ENCODE measurements at places on chromosomes 11 and 22.

- DNase-seq = no peak
Measured at GRCh38 chr11:15835788-15836411, 520.4 kb downstream of the SOX6 start.

- no peak for DNase-seq
Measured at GRCh38 chr11:117299351-117300282, 8.5 kb downstream of the BACE1-AS start.

- no peak for DNase-seq
Measured at GRCh38 chr11:82906236-82906635, 4.7 kb downstream of the DDIAS start.

GRCh38 chr11:2207212-2207611 is 35.6 kb upstream of the TH start:
- peak; percentile 9 for DNase-seq

GRCh38 chr11:72411623-72412419 is 22.5 kb downstream of the CLPB start:
- no peak for DNase-seq

DNA sequence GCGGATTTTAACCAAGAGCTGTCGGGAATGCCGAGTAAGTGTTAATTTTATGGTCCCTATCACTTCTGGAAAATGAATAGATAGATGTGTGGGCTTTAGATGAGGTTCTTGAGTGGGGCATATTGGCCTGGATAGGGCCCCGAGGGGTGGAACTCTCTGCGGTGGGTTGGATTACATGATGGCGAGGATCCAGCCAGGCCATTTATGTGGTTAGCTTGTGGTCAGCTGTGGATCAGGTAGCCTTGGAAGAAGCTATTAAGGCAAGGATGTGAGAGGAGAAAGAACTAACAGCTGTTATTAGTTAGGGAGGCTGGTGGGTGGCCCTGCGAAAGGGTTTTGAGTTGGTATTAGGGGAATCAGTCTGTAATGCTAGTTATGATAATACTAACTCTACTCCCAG is 268.4 kb downstream of the NELL1 start:
- no peak for DNase-seq

GRCh38 chr11:61403658-61404057 is 11.3 kb downstream of the TMEM216 start:
- no peak for DNase-seq

DNA sequence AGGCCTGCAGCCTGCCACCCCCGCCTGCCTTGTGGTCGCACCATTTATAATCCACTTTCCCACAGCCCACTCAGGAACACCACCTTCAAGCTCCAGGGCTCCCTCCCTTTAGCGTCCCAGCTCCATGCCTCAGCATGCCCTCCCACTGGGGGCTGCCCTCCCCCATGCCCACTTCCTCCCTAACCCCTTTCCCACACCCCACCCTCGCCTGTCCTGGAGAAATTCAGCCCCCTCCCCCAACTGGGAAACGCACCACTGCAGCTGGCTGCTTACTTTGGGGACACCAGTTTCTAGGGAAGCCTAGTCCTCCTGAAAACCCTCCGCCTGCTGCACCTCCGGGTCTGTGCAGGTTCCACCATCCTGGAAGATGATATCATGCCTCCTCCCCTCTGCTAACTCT is 3.4 kb upstream of the YPEL1 start:
- DNase-seq = no peak

DNA sequence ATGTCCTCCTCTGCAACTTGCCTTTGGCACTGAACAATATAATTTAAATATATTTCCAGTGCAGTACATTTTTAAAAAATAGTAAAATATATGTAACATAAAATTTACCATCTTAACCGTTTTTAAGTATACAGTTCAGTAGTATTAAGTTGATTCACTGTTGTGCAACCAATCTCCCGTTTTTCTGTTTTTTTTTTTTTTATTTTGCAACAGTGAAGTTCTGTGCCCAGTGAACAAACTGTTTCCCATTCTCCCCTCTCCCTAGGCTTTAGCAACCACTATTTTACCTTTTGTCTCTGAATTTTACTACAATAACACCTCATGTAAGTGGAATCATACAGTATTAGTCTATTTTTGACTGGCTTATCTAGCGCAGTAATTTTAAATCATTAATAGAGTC is 13.8 kb downstream of the PRRG4 start:
- no peak for DNase-seq

- no peak for DNase-seq
Measured at GRCh38 chr11:61610905-61611304, 30.0 kb upstream of the SYT7 start.

DNA sequence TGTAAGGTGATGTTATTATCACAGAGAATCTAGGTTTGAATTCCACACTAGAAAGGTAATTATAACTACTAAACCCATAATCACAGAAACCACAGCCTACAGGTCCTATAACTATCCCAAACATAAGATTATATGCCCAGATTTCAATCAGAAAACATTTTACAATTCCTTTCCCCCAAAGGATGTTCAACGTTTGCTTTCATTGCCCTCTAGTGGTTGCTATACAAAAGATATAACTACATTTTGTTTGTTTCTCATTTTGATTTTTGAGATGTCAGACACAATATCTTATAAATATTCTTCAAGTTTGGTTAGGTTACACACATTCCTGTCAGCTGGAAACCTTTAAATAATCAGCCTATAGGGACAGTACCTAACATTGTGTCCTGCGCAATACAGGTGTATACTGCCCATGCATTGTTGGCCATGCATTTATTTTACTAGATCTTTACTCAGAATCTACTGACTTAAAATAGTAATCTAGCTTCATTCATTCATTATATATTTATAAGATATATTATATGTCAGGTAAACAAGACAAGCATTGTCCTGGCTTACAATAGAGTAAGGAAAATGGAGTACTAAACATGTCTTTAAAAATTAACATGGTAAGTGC is 530.5 kb upstream of the CCDC90B start:
- no peak for DNase-seq

- no peak for DNase-seq
Measured at GRCh38 chr11:75946531-75947530, 131.8 kb downstream of the UVRAG start.

DNA sequence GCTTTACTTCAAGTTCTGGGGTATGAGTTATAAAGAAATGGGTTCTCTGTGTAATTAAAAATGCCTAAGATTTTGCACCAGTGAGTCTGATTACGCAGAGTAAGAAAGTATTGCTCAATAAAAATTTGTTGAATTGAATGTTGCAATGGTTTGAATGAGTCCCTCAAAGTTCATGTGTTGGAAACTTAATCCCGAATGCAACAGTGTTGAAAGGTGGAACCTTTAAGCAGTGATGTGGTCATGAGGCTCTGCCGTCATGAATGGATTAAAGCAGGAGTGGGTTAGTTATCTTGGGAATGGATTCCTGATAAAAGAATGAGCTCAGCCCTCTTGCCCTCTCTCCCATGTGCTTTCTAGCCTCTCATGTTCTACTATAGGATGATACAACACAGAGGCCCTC is 52.6 kb upstream of the SESN3 start:
- no peak for DNase-seq

DNA sequence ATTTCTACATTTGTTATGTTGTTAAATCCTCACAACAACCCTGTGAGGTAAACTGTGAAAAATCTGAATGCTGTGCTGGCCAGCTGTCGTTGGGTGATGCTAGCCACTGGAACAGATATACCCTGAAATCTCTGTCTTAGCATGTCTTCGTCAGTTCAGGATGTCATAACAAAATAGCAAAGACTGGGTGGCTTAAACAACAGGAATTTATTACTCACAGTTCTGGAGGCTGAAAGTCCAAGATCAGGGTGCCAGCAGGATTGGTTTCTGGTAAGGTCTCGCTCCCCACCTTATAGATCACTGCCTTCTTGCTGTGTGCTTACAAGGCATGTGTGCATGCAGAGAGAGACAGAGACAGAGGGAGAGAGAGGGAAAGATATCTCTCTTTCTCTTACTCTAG is 211.7 kb downstream of the C11orf91 start:
- DNase-seq = no peak

DNA sequence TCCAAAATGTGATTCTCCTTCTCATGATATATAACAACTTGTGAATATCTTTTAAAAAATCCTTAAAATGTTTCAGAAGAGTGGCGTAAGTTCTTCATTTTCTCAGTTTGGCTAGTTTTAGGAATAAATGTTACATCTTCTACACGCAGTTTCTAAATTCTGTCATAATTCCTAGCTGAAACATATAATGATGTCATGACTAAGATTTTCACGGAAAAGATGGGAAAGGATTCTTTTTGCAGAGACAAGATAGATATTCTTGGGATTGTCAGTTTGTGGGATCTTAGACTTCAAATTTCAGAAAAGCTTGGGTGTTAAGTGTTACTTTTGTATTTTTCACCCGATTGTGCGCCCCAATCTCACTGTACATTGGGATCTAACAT is 1.7 kb downstream of the EED start:
- no peak for DNase-seq

DNA sequence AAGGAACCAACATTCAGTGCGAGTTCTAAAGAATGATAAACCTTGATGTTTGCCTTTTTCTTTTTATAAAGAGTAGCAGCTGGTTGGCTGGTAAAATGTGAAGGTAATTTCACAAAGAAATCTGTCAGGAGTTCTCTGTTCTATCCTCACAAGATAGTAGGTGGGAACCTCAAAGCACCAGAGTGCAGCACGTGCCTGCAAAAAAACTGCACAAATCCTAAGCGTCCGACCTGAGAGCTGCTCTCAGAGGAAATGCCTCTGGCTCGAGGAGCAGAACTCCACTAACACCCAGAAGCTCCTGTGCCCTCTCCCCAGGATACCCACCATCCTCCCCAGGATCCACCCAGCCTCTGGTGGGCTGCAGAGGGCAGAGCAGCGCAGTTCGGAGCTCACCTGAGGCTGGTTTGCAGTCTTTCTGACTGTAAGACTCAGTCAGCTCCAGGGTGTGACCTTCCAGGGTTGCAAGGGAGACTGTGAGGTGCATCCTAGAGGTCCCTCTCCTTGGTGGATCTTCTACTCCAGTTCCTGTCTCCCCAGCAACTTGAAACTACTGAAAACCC is 23.5 kb downstream of the PRDM10 start:
- no peak for DNase-seq

- DNase-seq = no peak
Measured at GRCh38 chr22:28032861-28033260, 113.8 kb upstream of the PITPNB start.

- no peak for DNase-seq
Measured at GRCh38 chr22:39731881-39732555, 161.5 kb downstream of the CACNA1I start.

- no peak for DNase-seq
Measured at GRCh38 chr11:63791495-63792167, 21.6 kb upstream of the SPINDOC start.

DNA sequence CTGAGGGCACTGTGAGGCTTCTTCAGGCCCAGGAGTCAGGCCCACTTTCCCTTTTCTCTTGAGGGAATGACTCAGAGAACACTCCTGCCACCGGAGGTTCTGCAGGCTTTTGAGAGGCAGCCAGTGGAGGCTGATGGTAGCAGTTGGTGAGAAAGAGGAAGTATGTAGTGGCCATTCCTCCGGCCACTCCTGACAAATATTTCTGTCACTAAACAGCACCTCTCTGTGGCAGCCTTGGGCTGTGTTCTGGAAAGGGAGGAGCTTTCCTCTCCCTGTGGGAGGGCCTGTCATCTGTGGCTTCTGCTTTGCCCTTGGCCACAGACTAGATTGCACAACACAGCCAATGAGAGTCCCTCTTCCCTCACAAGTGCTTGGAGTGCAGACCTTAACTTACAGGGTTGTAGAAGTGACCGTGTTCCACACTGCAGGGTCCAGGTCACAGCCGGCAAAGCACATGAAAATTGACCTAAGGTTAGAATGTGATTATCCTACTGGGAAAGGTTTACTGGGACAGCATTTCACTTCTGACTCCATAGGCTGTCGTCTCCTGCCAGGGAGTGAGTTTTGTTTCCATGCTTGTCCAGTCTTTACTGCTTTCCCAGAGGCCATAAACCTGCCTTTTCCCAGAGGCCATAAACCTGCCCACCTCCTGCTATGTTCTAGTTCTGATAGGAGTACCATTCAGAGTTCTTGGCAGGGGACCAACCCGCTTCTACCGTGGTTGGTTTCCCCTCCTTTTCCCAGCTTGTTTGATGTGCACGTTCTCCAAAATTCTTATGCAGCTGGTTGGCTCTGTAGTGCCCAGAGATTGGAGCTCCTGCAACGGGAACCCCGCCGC is 33.3 kb downstream of the MARK2 start:
- peak; percentile 13 for DNase-seq

DNA sequence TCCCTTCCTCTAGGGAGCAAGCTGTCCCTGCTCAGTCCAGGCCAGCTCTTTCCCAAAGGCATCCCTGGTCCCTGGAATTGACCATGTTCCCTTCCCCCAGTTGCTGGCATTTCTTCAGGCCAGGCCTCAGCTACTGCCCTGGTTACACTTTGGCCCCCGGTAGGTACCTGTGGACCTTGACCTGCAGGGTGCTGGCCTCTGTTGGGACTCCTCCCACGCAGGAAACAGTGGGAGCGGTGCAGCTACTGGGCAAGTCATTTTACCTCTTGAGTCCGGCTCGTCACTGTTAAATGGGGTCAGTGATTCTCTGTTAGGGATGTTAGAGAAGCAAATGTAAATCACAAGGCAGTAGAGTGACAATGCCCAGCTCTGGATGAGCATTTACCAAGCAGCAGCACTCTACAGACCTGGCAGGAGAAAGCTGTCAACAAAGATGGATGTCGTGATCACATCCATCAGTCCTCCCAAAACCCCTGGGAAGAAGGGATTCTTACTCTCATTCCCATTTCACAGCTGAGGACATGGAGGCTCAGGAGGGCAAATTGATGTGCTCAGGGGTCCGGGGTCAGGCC is 16.9 kb downstream of the MYO7A start:
- no peak for DNase-seq

DNA sequence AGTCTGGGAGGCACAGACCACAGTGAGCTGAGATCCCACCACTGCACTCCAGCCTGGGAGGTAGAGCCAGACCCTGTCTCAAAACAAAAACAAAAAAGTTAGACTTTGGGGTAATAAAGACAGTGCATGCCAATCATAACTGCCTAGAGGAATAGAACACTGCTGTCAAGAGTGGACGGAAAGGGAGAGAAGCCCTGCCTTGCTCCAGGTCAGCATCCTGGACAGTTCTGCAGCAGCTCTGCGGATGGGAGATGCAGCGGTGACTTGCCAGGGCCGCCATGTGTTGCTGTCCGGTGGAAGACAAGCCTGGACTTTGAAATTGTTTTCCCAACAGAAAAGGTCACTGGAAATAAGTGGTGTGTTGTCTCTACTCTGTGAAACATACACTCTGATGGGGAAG is 618.2 kb downstream of the TBC1D22A start:
- DNase-seq = no peak

DNA sequence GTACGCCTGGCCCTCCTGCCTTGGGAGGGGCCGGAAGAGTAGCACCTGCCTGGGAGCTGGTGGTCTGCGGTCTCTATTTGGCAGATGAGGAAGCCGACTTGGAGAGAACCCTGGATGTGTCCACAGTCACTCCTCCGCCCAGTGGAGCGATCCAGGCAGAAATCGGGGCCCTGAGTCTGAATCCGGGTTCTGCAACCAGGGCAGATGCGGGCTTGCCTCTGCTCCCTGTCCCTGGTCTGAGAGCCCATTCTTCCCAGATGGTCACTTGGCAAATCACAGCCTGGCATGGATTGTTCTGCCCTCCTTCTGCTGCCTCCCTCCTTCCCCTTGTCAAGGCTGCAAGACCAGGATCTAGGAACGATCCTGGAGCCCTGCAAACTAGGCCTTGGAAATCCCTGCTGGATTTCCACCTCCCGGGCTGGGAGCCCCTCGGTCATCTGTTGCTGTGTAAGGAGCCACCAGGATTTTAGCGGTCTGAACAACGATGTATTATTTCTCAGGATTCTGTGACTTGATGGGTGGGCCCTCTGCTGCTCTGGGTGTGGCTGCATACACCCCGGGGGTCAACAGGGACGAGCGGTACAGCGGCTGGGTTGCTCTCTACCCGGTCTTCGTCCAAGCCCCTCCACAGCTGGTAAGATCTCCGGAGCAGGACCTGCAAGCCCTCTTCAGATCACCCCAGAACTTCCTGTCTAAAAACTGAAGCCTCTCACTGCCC is 2.0 kb upstream of the ASCL2 start:
- DNase-seq = no peak

Measured in central memory CD8-positive, alpha-beta T cell (primary cell).